ENCODE measurements at places on chromosomes 5 and 9.
A peak's percentile ranks its signal among the peaks of the same experiment; 100 is the strongest.

GRCh38 chr5:54390015-54390414, 65.5 kb upstream of the HSPB3 start:
- peak; percentile 95 for DNase-seq

DNA sequence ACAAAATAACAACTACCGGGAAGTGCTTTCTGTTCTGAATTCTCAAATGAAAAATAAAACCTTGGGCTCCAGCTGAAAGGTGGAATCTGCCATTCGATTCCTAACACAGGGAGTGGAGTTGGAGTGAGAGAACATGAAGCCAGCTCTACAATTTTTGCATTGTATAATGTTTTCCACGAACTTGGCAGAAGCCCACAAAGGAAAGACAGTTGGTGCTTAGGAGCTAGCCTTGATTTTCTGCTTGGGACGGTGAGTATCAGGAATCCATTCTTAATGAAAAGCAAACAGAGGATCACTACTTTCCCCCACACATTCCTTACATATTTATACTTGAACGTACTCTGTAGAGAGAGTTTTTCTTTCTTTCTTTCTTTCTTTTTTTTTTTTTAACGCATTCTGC, 74.2 kb upstream of the FBXL7 start:
- DNase-seq = no peak

DNA sequence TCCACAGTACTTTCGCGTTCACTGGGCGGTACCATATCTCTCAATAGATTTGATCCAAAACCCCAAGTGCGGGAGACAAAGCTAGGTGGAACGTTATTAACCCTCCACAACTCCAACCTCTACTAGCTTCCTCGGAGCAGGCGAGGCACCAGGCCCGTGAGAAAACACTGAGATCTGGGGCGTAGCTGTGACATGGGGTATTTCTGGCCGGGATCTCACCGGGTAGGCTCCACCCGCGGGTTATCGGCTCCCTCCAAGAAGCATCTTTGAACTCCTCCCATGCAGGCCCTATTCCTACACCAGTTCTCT, 350 bp upstream of the SLC25A46 start:
- no peak for DNase-seq

DNA sequence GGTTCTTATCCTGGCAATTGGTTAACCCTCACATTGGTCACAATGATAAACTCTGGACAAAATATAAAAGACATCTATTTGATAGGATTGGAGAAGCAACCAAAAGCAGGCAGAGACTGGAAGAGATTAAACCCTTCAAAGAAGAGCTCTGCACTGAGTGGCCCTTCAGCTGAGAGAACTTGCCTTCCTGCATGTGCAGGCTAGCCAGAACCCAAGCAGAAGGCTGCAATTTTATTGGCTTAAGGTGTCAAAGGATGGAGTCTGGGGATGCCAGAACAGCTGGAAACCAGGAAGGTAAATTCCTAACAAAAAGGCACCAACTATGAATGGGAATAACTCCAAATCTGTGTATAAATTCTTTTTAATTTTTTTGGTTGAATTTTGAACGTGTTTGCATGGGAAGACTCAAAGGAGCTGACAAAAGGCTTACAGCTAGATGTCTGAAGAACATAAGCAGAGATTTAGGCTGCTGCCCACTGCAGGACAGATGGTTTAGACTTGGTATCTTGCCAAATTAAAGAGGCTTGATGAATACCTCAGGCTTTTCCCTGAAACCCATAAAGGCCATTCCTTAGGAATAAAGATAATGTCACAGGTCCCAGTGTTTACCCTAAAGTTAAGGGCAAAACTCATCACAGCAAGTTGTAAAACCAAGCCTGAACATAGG, 66.3 kb downstream of the NR2F1 start:
- DNase-seq = no peak

DNA sequence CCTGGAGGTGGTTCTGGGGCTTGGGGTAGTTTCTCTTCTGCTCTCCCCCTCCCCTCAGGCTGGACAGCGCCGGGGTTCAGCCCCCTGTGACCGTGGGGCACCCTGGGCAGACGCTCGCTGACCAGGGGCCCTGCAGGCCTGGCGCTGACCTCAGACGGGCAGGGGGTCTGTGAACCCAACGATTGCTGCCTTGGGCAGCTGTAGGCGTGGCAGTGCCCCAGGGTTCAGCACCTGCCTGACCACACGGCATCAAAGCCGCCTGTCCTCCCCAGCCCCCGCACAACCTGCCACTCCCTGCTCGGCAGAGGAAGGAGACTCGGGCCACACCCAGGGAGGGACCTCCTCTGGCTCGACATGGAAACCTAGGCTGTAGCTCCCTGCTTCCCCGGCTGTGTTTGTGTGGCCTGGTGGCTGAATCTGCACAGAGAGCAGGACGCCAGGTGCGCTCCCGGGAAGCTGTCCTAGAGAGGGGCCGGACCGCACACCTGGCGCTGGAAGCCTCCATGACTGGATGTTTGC, 12.2 kb downstream of the LCN12 start:
- peak; percentile 44 for DNase-seq

- DNase-seq = no peak
Measured at GRCh38 chr5:100746730-100747129, 156.4 kb downstream of the ST8SIA4 start.

- no peak for DNase-seq
Measured at GRCh38 chr5:155080721-155081120, 67.2 kb downstream of the KIF4B start.

DNA sequence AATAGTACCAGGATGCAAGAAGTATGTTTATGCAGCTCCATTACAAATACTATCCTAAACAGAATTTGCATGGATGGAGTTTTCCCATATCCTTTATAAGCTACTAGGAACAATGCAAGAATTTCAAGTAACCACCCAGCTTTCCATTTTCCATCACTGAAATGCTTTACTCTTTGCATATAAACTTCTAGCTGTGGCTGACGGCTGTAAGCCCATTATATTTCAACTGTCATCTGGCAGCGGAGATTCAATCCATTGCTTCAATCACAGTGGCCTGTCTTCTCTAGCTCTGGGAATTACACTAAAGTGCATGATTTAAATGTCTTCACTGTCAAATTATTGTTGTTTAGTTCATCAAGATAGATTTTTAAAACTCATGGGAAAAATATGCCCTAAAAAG, 64.2 kb upstream of the PAM start:
- no peak for DNase-seq

DNA sequence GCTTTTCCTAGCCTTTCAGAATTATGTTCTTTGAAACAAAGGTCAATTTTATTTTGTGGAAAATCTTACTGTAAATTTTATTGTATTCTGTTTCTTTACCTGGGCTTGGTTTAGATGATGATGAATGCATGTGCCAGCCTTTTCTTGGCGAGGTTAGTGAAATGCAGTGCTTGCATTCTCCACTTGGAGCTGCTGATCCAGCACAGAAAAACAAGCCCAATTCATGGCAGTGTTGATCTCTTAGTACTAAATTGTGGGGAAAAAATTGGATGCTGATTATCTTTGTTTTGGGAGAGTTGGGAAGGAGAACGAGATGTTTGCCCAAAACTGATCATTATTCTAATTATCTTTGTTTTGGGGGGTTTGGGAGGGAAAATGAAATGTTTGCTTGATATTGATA, 3.7 kb downstream of the HABP4 start:
- DNase-seq = peak; percentile 44

GRCh38 chr5:40685193-40685592, 5.5 kb downstream of the PTGER4 start:
- no peak for DNase-seq

- no peak for DNase-seq
Measured at GRCh38 chr9:107700847-107701246, 211.3 kb upstream of the KLF4 start.

GRCh38 chr5:902129-902916, 9.6 kb downstream of the TRIP13 start:
- no peak for DNase-seq

DNA sequence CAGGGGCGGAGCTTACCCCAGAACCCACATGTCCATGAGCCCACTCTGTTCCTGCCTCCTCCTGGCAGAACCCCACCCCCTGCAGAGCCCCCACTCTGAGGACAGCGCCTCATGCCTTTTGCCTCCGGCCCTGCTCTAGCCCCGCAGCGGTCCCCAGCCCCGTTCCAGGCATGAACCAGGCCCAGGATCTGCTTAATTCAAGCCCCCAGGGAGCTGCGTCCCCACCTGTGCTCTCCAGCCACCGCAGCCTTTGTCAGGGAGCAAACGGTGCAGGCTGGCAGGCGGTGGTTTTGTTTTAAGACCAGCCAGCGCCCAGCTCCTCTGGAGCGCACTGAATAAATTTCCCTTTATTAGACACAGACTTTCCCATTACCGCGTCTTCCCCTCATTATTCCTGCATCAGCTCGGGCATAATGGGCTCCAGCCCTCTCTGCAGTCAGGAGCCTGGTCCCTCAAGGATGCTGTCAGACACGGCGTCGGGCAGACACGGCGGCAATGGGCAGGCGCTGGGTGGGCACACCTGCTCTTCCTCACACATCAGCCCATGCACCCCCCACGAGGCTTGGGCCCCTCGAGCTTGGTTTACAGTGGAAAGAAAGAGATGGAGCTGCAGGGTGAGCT, 137.6 kb downstream of the OLFM1 start:
- DNase-seq = no peak

- no peak for DNase-seq
Measured at GRCh38 chr5:61435368-61435767, 103.3 kb downstream of the ZSWIM6 start.

- no peak for DNase-seq
Measured at GRCh38 chr5:172530878-172531703, 76.8 kb upstream of the SH3PXD2B start.

GRCh38 chr5:121246971-121247370, 604.7 kb upstream of the FTMT start:
- no peak for DNase-seq

DNA sequence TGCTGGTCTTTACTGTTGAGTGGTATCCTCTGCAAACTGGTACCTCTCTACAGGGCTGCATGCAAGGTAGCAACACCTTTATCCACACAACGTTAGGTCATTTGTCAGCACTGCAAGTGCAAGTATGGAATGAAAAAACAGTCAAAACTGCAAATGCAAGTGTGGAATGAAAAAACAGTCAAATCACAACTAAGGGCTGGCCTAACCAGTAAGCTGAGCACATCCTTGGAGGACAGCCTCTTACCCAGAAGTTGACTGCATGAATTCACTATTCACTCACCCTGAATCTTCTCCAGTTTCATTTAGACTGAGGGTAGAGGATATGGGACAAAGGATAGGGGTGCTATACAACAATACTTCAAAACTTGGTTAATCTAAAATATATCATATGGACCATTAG, 158.4 kb downstream of the PPP2R2B start:
- DNase-seq = no peak

DNA sequence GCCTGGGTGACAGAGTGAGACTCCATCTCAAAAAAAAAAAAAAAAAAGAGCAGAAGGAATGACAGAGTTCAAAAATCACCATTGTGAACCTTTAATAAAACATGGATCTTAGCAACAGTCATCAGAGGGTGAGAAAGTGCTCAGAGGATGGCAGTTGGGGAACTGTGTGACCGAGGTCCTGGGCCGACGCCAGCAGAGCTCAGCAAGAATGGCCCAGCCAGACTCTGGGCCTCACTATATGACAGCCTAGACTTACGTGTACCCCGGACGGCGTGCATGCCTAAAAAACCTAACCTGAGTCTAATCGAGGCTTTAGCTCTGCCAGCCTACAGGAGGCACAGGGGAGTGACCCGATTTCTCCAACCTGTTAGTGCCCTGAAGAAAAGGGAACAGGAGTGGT, 64.3 kb downstream of the MVB12B start:
- DNase-seq = no peak

DNA sequence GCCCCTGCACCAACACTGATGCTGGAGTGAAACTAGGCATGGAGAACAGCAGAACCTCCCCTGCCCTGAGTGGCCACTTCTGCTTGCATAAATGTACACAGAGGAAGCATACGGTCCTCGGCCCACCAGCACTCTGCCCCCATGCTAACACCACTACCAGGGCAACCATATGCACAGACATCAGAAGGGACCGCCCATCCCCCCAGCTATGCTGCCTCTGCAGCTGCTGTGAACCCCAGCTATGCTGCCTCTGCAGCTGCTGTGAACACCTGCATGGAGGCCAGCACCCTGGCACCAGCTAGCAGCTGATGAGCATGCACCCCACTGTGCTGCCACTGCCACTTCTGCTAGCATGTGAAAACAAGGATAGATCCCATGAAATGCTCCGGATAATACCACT, 250.3 kb downstream of the TUSC1 start:
- peak; percentile 49 for DNase-seq

- no peak for DNase-seq
Measured at GRCh38 chr5:124744170-124744971, 2.1 kb downstream of the ZNF608 start.

DNA sequence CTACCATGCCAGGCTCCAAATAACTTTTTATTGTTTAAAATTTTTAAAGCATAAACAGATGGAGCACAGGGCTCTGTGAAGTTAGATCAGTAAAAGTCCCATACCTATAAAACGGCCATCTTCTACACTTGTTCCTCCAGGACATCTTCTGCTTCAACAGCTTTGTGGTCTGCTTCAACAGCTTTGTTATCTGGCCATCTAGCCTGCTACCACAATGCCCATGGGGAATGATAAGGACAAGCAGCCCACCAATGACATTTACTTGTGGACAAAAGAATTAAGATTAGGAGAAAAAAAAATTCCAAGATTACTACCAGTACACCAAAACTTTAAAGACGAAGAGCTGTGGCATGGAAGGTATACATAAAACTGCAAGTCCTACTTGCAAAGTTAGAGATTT, 2.2 kb upstream of the VPS13A start:
- no peak for DNase-seq

- DNase-seq = no peak
Measured at GRCh38 chr5:75993183-75993582, 90.0 kb upstream of the SV2C start.

DNA sequence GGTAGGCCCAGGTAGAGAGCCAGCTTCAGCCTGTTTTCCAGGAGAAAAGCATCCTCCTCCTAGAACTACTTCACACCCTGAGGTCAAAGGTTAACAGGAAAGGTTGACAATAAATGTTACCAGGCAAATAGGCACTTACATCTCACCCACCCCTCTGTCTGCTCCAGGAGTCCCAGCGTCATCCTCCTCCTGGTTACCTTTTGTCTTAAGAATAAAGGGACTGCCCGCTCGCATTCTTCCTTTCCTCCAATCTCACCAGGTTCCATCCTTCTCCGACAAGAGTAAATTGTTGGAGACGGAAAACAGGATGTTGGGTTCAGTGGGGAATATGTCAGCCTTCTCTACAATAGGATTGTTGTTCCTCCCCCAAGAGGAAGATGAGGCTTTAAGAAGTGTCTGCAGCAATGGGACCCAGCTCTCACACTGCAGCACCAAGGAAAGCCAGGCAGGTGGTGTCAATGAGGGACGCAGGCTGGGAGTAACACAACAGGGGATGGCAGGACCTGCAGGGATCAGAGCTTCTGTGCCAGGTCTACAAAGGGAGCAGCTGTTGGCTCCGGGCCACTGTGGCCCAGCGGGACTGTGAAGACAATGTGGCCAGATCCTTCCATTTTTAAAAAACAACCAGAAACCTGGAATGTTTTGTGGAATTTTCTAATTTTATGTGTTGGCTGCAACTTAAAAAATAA, 29.0 kb downstream of the FAT2 start:
- peak; percentile 75 for DNase-seq

- DNase-seq = no peak
Measured at GRCh38 chr9:126518763-126519162, 95.0 kb upstream of the LMX1B start.

GRCh38 chr5:35879649-35880048, 23.0 kb downstream of the IL7R start:
- no peak for DNase-seq

GRCh38 chr5:151862811-151863472, 61.7 kb downstream of the GLRA1 start:
- no peak for DNase-seq

GRCh38 chr9:124468061-124468740, 17.9 kb downstream of the ADGRD2 start:
- DNase-seq = no peak

Data from COR-L47 (cell line).